ENCODE measurements at places on chromosomes 5 and 9.

DNA sequence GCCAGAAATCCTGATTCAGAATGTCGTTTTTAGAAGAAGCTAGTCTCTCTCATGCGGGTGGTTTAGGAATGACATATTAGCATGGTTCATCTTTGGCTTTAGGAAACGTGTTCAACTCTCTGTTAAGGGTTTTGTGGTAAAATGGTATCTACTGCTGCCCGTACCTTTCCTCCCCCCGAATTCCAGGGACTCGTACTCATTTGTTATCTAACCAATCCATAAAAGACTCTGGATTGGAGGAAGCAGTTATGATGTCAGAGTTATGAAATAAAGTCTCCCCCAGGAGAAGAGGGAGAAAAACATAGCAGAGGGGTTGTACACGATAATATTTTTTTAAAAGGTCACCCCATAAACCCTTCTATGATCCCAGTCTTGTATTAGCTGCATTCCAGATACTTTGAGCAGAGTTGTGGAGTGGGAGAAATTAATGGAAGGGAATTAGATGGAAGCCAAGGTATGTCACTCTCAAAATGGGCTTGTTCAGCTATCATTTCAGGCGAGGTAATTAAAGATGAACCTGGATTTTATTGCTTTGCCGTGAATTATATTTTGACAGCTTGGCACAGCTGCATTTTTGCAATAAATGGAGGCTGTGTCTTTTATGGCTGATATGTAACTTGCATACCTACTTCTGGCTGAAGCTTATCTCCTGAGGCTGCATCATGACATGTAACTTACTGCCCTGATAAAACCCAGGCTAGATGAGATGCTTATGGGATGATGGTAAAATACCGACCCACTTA lies 31.3 kb downstream of the RAI14 start:
- no peak for DNase-seq

GRCh38 chr5:131171276-131171810 lies 599 bp downstream of the LYRM7 start:
- no peak for DNase-seq

DNA sequence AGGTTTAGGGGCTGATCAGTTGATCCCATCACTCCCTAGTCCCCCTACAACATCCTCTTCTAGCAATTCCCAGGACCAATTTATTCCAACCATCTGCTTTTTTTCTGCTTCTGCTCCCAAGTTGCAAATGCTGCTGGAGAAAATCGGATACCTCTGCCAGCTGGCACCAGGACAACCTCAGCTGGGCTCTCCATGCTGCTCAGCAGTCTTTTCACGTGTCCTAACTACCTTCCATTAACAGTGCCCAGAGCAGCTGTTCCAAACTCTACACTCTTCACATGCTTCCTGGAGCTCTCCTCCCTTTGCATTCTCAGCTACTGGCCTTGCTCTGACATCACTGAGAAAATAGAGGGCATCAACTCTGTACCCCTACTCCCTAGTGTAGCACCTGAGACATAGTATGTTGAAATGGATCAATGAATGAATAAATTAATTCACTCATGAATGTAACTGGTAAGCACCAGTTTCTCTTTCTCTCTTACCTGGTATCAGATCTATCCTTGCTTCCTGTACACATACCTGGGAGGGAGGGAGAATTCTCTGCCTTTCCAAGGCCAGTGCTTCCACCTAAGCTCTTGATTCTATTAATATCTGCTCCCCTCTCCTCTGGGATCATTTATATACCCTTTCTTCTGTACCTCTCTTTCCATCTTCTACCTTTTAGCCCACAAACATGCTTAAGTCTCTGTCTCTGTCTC lies 191.0 kb downstream of the RAB3C start:
- DNase-seq: no peak

DNA sequence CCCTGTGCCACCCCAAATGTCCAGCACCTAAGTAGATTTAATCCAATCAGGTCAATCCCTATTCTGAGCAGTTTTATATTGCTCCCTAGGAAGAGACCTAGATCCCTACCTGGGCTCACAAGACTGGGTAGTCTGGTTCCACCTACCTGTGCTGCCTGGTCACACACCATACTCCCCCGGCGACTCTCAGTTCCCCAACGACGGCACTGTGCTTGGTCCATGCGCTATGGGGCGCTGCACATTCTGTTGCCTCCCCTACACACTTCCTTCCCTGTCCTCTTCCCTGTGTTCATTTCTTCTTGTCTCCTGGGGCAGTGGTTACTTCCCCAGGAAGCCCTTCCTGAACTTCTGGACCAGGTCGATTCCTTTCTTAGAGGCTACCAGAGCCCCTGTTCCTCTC lies 109.9 kb upstream of the IL12B start:
- no peak for DNase-seq

DNA sequence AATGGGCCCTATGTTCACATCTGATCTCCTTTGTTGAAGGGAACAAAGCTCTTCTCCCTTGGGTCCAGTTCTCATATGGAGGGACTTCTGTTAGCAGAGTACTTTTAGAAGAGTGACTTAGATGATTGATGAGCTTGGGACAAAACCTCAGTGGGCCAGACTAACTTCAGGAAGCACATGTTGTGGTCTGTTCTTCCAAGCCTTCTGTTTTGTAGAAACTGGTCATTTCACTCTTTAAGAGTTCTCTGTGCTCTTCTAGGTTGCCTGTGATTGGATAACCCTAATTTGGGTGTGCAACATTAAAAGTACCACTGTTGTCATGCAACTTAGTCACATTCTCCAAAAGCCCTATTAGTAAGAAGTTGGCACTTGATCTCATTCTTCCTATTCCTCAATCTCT lies 183.5 kb upstream of the ACO1 start:
- no peak for DNase-seq

- DNase-seq: no peak
Measured at GRCh38 chr5:126410623-126411022, 12.6 kb upstream of the GRAMD2B start.

DNA sequence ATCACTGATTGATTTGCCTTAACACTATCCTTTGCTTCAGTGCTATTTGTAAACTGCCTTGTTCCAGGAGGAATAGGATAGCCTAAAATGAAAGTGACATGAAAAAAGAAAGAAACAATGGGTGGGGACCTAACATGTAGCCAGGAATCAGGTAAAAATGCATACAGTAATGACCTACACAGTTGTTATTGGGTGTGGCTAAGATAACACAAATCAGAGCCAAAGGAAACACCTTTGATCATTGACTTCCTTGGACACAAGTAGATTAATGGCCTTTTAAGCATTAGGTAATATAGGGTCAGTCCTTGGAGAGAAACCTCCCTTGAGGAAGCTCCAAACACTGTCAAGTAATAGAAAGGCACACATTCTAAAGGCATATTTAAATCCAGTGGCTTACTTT lies 220.4 kb downstream of the TRPM3 start:
- DNase-seq: no peak

- DNase-seq: no peak
Measured at GRCh38 chr5:55847837-55848236, 3.3 kb upstream of the IL31RA start.

DNA sequence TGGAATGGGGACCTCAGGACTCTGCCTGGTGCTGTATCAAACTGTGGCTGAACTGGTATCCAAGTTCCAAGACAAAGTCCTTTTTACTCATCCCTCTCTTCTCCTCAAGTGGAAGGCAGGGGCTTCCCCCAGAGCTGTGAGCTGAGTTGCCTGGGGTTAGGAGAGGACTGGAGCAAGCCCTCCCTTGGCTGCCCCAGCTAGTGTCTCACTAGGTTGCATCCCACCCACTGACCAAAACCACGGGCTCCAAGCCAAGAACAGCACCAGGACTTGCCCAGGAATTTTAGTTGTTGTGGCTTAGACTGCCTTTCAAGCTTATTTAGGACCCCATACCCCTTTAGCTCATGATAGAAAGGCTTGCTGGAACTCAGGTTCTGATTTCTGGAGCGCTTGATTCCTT lies 158.7 kb upstream of the TNC start:
- no peak for DNase-seq

- DNase-seq: no peak
Measured at GRCh38 chr5:168818558-168818957, 239.4 kb upstream of the PANK3 start.

DNA sequence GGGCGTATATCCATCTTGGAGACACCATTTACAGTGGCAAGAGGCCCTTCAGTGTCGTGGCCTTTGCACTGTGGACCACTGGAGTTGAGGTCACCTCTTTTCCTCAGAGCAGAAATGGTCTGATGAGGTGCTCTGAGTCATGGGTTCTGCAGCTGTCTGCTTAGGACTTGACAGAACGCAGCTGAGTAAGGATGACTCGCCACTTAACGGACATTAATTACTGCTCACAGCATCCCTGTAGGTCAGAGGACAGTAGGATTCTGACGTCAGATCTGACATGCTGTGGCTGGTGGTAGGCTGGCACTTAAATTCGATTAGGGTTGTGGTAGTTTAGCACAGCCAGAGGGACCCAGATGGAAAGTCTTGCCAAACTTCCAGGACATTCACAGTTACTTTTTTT lies 479.4 kb downstream of the DMAC1 start:
- DNase-seq: no peak

GRCh38 chr9:128098297-128099230 lies 29.0 kb downstream of the PTGES2 start:
- no peak for DNase-seq

GRCh38 chr9:115171921-115172388 lies 54.0 kb upstream of the TNC start:
- DNase-seq: no peak

GRCh38 chr9:78210841-78211301 lies 25.0 kb upstream of the CEP78 start:
- DNase-seq: no peak

DNA sequence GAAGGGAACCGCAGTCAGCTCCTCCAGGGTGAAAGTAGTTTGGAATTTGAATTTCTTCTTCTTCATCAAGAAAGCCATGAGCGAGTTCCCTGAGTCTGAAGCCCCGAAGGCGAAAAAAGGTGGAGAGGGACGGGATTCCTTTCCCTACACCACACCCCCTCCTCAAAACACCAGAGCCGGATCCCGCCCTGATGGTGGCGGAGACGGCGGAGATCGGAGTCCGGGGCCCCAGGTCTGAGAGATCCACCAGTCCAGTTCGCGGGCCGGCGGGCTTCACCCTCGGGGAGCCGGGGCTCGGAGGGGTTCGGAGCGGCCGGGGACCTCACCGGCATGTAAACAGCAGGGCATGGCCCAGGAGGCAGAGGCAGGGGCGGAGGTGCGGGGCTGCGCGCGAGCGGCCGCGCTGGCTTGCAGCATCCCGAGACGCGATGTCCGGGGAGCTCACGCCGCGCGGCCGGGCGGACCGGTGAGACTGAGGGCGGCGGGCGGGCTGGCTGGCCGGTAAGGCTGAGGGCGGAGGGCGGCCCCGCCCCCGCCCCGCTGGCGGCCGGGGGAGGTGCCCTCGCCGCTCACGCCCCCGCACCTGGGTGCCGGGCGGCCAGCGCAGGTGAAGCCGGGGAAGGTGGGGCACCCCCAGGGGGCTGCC lies 606 bp downstream of the EEIG1 start:
- DNase-seq: no peak

DNA sequence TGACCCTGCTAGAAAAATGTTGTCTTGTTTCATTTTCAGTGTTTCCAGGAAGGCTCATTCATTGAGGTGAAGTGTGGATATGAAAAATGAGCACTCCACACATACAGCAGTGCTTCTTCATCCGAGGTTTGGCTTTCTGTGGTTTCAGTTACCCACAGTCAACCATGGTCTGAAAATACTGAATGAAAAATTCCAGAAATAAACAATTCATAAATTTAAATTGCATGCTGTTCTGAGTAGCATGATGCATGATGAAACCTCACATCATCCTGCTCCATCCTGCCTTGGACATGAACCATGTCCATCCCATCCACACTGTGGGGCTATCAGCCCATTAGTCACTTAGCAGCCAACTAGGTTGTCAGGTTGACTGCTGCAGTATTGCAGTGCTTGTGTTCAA lies 10.4 kb upstream of the SLC45A2 start:
- no peak for DNase-seq

- DNase-seq: no peak
Measured at GRCh38 chr5:170517411-170517810, 13.6 kb downstream of the KCNIP1 start.

- no peak for DNase-seq
Measured at GRCh38 chr5:32851559-32852173, 140.5 kb downstream of the NPR3 start.

GRCh38 chr5:120655828-120656435 lies 191.8 kb downstream of the PRR16 start:
- DNase-seq: no peak

DNA sequence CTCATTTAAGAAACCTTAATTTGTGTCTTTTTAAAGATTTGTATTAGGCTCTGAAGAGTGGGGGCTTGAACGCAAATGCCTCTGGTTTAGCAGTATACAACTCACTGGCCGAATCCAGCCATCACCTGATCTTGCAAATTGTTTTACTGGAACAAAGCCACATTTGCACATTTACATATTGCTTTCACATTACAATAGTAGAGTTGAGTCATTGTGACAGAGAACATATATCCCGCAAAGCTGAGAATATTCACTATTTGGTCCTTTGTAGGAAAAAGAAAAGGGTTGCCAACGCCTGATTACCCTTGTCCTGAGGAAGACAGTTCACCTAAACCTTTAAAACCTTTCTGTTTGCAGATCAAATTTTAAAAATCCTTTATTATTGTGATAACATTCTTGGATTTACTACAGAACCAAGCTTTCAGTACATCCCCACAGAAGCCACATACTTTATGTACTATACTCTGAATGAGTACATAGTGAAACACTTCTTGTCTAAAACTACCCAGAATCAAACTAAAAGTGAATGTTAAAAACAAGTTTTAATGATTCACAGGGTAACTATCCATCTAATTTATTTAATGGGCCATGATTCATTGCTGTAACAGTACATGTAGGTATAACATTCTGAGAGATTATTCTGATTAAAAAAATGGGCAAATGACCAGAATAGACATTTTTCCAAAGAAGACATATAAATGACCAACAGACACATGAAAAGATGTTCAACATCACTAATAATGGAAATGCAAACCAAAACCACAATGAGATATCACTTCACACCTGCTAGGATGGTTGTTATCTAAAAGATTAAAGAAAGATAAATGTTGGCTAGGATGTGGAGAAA lies 161.0 kb downstream of the SLC25A46 start:
- no peak for DNase-seq

GRCh38 chr9:129478961-129479630 lies 141.8 kb downstream of the C9orf50 start:
- no peak for DNase-seq

- DNase-seq: no peak
Measured at GRCh38 chr9:1414711-1415131, 364.6 kb downstream of the DMRT2 start.

DNA sequence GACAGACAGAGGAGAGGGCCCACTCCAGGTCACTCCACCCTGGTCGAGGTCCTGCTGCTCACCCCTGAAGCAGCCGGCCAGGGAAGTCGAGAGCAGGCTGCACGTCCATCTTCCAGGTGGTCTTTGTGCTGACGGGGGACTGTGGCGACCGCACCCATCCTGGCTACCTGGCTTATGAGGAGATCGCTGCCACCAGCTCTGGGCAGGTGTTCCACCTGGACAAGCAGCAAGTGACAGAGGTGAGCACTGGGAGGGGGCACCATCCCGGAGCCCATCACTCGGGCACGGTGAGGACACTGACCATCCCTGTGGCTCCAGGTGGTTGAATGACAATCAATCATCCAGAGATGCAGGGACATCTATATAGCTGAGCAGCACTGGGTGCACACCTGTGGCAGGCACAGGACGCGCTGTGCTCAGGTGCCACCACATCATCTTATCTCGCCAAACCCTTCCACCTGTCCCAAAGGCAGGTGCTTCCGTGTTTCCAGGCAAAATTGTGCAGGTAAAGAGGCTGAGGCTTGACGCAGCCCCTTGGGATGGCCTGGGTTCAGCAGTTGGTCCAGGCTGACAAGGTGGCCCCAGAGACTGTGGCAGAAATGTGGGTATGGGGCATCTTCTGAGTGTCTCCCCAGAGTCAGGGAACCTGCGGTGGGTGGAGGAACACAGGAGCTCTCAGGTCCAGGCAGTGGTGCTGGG lies 20.7 kb downstream of the HMCN2 start:
- no peak for DNase-seq

All from activated CD4-positive, CD25-positive, alpha-beta regulatory T cell treated with anti-CD3 and anti-CD28 coated beads, Interleukin-2, amount 50 U/mL, for 72 hours (primary cell).